ENCODE measurements at places on chromosomes 12 and 14.

GRCh38 chr12:42407306-42407705 is 81.3 kb downstream of the PPHLN1 start:
- no peak for DNase-seq

DNA sequence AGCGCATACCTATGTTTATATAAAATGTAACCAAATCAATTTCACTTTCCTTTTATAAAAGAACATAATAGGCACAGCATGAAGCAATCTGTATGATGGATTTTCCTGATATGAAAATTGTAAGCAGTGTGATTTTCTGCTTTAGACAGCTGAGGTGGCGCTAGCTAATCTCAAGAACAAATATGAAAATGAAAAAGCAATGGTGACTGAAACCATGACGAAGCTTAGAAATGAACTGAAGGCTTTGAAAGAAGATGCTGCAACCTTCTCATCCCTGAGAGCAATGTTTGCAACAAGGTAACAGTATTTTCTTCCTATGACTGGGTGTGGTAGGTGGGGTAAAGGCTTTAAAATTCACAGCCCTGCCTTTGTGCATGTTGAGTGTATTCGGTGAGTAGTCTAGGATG is 65.0 kb upstream of the FGD4 start:
- DNase-seq = peak; percentile 1

- no peak for DNase-seq
Observed at GRCh38 chr12:52022841-52023181, 16.1 kb downstream of the TAMALIN start.

DNA sequence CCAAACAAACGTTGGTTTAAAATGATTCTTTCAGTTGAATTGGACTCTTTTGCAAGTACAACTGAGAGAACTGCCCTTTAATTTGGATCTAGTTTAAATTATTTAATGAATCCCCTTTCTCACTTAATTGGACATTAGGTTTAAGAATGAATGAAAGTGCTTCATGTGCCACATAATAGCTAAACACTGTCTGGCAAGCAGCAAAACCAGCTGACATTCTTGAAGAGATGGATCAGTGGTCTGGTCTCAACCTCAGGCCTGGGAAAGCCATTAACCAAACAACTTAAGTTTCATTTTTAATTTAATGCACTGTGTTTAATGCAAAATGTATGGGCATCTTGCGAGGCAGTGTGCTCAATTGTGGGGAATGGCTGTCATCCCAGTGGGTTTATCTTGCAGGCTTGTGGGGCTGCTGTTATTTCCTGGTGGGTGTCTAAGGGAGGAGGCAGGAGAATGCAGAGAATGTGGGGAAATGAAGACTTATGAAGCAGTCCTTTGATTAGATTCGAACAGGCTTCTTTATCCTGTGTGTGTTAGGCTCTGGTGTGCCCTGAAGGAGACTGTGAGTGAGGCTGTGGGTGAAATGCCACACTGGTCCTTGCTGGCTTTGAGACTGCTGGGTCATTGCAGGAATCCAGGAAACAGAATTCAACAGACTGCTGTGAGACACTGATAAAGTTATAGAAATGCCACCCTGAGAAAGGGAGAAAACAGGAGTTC is 144.1 kb upstream of the PELI2 start:
- DNase-seq = no peak

DNA sequence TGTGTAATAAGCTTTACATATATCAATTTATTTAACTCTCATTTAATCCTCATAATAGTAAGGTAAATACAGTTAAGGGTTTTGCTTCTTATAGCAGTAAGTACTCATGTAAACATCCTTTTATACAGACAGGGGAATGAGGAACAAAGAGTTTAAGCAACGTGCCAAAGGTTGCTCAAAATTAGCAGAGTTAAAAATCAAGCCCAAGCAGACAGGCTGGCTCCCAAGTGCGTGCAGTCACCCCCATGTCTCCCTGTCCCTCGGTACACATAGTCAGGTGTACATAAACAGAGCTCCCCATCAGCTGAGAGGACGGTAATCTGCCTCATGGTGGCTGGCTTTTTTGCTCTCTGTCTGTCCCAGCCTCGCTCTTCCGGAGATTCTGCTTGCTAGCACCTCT is 126.4 kb downstream of the DERA start:
- no peak for DNase-seq

DNA sequence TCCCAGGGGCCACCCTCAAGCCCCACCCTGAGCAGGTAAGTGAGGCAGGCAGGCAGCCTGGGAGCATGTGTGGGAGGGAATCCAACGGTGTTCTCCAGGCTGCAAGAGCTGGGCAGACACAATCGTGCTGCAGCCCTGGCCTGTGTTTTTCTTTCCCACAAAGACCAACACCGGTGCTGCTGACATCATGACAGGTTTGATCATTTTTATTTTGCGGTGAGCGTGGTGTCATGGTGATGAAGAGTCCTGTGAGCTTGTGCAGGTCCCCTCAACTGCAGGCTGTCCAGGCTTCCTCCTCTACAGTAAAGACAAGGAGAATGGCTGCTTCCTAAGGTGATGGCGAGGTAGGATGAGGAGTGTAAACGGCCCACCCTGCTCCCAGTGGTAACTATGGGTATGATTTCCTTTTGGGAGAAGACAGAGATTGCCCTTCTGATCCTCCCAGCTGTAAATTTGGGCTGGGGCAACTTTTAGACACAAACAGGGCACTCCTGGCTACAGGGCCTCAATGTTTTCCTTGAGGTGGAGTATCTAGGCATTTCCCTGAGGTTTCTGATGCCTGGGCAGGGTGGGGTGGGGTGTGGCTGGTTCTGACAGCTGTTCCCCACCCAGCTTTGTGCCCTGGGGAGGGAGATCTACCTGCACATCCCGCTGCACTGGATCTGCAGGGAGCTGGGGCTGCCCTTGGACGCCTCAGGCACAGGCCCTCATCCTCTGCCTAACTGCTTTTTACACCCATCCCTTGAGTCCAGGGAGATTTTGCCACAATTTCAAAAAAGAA is 109.1 kb downstream of the VCPKMT start:
- no peak for DNase-seq

GRCh38 chr12:66852091-66852490 is 173.2 kb upstream of the GRIP1 start:
- DNase-seq = no peak

- DNase-seq = no peak
Observed at GRCh38 chr14:87081004-87081403, 912.0 kb downstream of the GALC start.

DNA sequence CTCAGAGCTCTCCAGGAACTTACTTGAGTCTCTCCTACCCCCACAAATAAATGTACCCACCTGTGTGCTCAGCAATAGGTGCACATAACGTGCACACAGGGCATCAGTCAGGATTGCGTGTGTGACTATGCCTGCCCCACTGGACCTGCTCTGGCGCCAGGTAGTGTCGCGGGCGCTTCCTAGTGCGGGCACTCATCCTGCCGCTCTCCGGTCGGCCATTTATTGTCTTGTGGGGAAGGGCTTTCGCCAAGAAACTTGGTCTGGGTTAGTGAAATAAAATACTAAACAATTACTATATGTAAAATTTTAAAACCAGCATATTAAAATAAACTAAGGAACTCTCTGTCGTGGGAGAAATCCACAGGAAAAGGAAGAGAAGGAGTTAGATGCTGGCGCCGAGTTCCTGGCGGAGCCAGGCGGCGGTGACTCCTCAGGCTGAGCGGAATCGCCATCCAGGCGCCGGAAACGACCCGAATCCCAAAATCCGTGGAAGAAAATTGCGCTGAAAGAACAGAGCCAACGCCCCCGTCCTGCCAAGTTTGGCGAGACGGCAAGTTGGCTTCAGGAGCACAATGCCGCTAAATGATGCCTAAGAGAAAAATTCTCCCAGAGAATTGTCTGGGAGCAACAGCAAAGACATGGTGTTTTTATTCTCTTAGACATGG is 7.9 kb upstream of the HOXC13 start:
- DNase-seq = no peak

Data from GM12891 (cell line).